ENCODE measurements at places on chromosomes 12 and 14.

DNA sequence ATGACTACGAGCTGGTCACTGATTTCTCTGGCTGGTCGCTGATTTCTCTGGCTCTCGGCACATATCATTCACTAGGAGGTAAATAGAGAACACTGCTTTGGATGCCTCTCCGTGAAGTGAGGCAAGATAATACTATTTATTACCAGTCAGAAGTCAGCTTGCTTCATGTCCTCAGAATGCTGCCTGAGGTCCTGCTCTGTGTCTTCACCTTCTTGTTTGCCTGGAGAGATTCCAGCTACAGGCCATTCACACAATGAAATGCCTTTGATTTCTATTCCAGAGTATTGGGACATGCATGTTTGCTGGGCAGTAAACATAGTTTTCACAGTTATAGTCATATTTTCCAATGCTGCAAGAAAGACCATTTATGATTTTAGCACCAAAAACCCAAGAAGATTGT, 106.7 kb downstream of the AEBP2 start:
- no peak for DNase-seq

GRCh38 chr12:28759333-28759732, 389.7 kb upstream of the FAR2 start:
- DNase-seq: no peak

- DNase-seq: no peak
Observed at GRCh38 chr12:120662879-120663278, 22.5 kb downstream of the CABP1 start.

GRCh38 chr12:81450920-81451739, 308.0 kb downstream of the PPFIA2 start:
- DNase-seq: peak; percentile 31

DNA sequence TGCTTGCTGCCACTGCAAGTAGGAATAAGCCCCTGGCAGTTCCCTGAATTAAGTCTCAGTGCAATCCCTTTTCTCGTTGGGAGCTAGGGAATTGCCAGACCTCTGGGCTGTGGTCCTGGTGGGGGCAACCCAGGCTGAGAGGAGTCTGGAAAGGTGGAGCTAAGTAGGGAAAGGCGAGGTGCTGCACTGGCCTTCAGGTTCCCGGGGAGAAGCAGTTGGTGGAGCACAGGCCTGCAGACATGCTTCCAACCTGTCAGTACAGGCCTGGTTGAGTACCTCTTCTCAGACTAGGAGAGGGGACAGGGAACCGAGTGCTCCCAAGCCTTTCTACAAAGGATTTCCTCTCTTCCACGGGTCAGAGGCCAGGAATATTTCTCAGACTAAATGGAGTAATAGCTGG, 1.5 kb downstream of the NRIP2 start:
- no peak for DNase-seq

DNA sequence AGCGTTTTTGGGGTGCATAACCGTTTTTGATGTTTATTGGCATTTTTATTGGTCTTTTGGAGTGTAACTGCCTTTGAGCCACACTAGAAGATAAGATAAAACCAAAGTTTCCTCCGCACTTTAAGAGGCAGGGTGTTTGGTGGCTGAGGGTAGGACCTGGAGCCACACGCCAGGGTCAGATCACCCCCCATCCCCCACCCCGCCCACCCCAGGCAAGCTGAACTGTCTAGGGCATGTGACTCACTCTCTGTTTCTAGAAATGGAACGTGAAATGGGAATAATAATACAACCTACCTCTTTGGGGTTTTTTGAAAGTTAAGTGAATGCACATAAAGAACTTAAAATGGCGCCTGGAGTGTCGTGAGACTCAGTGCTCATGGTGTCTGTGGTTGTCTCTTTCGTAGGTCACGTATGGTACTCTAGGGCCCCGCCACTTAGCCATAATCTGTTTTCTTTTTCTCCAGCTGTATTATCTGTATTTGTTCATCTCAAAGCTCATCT, 56.0 kb downstream of the PPP2R5C start:
- no peak for DNase-seq

- no peak for DNase-seq
Observed at GRCh38 chr14:32703183-32703621, 235.5 kb upstream of the NPAS3 start.

DNA sequence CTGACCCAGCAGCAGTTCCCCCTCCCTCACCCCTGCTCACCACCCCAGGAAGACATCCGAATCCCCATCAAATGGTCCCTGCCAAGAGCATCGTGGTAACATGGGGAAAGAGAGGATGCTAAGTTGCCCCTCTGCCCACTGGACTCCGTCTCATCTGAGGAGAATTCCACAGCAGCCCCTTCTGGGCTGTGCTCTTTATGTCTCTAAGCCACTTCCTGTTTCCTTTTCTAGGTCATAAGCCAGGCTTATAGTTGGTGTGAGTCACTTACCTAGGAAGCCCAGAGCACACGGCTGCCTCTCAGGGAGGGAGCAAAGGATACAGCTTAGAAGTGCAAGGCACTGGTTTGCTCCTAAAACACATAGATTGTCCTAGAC, 76.0 kb downstream of the VCPKMT start:
- no peak for DNase-seq

DNA sequence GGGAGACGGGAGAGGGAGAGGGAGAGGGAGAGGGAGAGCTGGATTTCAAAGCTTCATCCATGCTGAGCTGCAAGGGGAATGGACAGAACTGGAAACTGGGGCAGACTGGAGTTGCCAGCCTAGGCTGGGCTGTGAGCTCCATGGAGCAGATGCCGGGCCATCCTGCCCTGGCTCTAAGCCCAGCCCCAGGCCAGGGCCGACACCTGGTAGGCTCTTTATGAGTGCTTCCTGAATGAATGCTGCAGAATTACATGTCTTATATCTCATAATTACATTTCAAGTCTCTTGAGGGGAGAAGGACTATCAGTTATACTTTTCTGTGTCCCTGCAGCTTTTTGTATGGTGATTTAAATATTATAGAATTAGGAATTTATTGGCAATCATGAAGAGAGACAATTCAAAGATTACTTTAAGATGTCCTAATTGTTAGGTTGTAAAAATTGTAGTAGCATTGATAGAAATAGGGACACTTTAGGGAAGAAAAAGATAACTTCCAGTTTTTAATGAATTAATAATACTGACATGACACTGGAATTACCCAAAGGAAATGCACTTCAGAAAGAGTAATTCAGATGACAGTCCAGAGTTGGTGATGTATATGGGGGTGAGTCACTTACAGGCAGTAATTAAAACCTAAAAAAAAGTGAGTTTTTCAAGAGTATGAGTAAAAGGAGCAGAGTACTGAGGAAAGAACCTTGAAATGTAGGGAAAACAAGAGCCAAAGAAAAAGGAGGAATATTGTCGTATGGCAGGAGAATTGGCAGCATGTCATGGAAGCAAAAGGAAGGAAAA, 29.0 kb downstream of the SCYL2 start:
- no peak for DNase-seq

DNA sequence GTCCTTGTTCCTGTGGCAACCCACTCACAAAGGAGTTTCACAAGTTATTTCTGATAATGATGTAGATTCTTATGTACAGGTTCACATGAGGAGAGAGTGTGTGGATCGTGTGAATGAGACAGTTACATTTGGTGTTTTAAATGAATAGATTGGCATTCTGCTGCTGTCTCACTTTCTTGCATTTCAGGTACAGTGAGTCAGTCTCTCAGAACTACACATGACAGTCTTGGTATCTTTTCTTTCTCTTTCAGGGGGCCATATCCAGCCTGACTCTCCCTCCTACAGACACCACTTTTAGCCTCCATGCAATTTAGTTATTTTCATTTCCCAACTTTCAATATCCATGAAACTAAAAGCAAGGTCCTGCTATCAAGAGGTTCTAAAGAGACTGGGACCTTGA, 19.9 kb upstream of the TMTC2 start:
- DNase-seq: no peak

DNA sequence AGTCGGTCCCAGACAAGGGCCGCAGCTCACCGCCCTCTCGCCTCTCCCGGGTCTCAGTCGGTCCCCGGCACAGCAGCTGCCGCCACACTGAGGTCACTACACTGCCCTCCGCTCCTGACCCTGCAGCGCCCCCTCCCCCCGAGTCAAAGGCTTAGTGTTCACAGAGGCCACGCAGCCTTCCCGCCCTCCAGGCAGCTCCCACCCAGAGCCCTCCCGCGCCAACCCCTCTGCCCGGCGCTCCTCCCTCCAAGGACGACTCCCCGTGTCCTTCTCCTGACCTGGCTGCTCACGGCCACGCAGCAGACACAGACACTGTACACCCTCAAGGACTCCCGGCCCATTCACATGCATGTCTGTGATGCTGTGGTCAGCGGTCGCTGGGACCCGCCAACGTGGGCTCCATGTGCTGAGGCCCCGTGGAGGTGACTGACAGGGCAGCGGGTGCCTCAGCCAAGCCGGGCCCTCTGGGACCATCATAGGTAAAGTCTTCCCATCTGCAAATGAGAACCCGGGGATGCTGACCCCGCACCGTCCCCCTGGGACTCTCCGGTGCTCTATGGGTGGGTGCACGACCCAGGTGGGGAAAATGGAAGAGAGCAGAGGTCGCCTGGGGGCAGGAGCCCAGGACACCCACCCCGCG, 16.3 kb upstream of the GALNT9 start:
- DNase-seq: peak; percentile 30

GRCh38 chr12:67193704-67194103, 75.5 kb upstream of the CAND1 start:
- DNase-seq: peak; percentile 11

GRCh38 chr12:49189731-49190716, 1.1 kb upstream of the TUBA1A start:
- no peak for DNase-seq

GRCh38 chr14:74019408-74020137, 424 bp downstream of the BBOF1 start:
- DNase-seq: no peak

GRCh38 chr14:33736299-33736825, 214.5 kb downstream of the EGLN3 start:
- no peak for DNase-seq
